ENCODE measurements at places on chromosomes 5 and 9.
A peak's percentile ranks its signal among the peaks of the same experiment; 100 is the strongest.

DNA sequence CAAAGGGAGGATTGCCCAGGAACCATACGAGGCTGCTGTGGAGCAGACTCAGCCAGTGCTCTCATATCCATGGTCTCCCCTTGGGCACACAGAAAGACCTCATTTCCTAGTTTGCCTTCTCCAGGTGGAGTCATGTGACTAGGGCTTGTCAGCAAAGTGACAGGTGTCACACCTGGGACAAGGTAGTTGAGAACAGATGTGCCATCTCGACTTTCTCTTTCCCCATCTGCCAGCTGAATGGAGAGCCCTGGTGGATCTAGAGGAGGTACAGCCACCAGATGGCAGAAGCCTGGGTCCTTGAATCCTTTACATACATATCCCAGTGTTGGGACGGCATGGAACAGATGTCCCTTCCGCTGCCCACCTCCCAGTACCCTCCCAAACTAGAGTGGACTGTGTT, 42.9 kb upstream of the ALDOB start:
- DNase-seq: no peak

GRCh38 chr9:114119242-114120191, 20.4 kb upstream of the KIF12 start:
- no peak for DNase-seq

DNA sequence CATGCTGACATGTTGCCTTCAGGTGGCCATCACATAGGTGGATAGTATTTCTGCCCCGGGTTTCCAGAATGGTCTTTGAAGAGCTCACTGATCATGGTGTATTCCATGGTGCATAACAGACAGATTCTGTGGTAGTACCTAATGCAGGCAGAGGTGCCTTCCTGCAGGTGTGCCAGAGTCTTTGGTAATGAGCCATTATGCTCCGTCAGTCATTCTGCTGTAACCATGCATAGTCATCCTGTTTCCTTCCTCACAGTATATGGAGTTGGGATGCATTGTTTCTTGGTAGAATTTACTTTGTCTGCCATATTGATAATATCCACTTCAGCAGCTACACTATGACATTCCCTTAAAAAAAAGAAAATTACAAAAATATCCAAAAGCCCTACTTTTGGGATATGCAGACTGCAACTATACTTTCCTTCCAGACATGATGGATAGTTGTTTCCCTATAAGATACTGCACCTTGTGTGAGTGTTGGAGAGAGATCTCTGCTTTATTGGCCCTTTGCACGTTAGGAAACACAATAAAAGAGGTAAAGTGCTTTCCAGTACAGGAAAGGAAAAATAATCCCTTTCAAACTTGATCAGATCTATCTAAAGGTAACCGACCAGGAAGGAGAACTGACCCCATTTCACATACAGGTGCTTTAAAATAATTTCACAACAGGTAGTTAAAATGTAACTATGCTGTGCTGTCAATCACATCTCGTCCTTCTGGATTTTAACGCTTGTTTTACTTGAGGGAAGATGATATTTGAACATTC, 537.5 kb upstream of the WWC1 start:
- DNase-seq: no peak

GRCh38 chr9:111118256-111118948, 80.1 kb upstream of the LPAR1 start:
- no peak for DNase-seq

DNA sequence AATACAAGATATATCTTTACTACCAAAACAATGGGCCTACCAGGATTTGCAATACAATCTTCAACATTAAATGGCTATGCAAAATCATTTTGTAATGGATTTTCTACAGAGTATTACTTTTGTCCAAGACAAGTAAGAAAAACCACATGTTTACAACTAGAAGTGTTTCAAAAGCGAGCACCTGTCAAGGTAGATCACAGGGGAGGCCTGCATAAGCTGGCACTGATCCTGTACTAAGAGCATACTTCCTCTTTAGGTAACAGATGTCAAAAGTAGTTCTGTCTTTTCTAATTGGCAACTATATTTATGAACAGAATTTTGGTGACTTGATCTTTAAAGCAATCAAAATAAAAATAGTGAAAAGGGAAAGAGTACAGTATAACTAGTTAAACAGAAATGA, 249.0 kb downstream of the MLLT3 start:
- no peak for DNase-seq

DNA sequence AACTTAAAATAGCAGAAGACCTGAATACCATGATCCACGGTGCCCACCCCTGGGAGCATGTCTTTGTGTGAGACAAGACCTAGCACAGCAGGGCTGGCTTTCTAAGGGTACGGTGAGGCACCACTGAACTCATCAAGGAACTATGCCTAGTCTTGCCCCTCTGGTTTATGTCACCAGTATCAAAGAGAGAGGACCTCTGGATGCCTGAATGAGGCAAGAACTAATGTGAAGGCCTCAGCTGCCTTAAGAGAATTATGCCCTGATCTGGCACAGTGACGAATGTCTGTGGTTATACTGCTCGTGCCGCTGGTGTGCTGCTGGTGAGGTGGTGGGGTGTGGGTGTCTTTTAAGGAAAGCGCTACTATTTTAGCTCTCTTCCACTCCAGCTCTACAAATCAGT, 23.0 kb downstream of the NREP start:
- no peak for DNase-seq

DNA sequence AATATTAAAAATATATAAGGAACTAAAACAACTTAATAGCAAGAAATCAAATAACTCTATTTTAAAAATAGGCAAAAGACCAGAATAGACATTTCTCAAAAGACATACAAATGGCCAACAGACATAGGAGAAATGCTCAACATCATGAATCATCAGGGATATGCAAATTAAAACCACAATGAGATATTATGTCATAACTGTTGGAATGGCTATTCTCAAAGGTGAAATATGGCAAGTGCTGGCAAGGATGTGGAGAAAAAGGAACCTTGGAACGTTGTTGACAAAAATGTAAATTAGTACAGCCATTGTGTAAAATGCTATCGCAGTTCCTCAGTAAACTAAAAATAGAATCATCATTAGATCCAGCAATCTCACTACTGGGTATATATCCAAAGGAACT, 468.5 kb downstream of the NFIB start:
- peak; percentile 95 for DNase-seq

- no peak for DNase-seq
Measured at GRCh38 chr9:13322828-13323550, 43.5 kb upstream of the MPDZ start.

DNA sequence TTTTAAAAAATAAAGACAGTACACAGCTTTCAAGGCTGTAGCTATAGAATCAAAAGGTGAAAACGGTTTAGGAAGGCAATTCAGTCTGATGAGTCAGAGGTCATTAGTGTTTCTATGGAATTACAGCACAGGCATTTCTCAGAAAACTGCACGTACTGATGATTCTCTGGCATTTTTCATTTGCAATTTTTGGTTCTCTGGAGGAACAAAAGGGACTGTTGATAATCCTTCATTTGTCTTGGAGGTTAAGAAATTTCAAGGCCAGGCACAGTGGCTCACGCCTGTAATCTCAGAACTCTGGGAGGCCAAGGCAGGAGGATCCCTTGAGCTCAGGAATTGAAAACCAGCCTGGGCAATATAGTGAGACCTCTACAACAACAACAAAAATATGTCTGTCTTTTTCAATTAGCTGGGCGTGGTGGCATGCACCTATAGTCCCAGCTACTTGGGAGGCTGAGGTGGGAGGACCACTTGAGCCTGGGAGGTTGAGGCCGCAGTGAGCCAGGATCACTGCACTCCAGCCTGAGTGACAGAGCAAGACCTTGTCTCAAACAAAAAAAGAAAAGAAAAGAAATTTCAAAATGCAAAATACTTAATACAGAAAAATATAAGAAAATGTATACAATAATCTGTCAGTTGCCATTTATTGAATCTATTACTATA, 27.3 kb downstream of the NR6A1 start:
- DNase-seq: no peak

DNA sequence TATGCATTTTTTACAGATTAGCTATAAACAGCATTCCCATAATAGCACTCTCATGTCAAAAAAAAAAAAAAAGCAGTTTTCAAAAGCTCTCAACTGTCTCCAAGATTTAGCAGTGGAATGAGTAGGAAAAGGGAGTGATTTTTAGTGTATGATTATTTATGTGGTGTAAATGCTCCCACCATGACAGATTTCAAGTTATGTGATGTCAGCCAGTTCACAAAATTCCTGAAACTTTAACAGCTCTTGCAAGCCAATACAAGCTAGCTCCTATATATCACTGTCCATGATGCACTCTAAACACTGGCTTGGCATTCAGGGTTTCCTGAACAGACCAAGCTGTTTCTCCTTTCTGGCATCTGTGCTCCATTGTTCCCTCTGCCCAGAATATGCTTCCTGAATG, 7.9 kb upstream of the ANKDD1B start:
- DNase-seq: peak; percentile 48

DNA sequence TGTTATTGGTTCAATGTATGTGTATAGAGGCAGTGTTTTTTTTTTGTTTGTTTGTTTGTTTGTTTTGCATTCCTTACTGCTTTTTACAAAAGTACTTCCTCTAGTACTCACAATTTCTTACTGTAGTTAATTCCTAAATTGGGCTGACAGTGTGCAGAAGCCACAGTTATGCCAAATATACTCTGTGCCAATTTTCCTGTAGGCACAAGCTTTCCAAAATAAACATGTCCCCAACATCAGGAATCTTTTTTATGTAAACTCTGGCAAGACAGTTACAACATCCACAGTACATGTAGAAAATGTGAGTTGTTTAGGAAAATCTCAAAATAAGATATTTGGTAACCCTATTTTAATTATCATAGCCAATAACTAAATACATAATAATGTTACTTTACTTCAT, 161.6 kb upstream of the TSLP start:
- DNase-seq: peak; percentile 13

GRCh38 chr5:14741131-14741530, 76.6 kb downstream of the OTULIN start:
- no peak for DNase-seq

All from fibroblast of skin of left biceps (primary cell).